Cardiac septum (tissue), 1 donor: ENCODE measurements at places on chromosomes 3 and 15. TPM values are rescaled to one million over a fixed set of nuclear protein-coding genes. Genes with fewer than 3 reads are reported as not detected.

The AGBL1 gene
- 0.19 TPM for total RNA-seq

The PSMA4 gene
- total RNA-seq = 105 TPM

The FOXB1 gene
- total RNA-seq = not detected

The PRTG gene
- total RNA-seq = 0.92 TPM

The CFAP100 gene
- total RNA-seq = not detected

DNA sequence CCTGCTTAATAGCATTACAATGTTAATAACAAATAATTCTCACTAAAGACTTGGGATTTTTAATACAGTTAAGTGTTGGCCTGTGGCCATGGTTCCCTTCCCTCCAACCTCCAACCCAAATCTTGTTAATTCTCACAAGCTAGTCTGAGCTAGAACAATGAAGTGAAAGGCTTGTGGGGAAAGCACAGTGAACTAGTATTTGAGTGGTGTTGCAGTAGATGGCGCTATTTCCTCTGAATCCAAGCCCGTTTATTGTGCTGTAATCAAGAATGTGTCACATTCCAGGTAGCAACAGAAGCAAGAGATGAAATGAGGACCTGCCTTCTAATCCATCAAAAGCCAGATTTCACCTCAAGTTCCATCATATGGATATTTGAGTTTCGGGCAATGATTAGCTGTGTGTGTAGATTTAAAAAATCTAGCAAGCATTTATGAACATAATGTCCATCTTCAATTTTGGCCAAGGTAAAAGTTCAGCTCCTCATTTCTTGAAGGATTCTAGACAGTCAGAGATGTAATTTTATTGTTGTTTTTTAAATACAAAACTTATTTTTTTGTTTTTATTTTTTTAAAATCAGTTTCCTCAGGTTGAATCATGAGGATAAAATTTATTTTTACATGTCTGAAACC lies 160.7 kb downstream of the SQOR start:
- no peak for DNase-seq

DNA sequence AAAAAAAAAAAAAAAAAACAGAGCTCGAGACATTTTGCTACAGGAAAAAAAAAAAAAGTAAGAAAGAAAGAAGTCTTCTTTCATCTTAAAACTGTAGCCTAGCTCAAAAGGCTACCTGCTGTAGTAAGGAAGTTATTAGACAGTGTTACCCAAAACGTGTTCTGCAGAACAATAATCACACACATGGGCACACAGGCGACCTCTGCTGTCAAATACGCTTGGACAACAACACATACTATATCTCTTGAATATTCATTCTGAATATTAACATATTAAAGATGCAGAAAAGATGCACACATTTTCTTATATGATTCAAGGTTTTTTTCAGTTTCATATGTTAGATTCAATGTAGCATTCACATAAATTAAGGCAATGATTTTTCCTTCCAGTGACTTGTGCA lies 215.8 kb downstream of the ROBO1 start:
- no peak for DNase-seq

DNA sequence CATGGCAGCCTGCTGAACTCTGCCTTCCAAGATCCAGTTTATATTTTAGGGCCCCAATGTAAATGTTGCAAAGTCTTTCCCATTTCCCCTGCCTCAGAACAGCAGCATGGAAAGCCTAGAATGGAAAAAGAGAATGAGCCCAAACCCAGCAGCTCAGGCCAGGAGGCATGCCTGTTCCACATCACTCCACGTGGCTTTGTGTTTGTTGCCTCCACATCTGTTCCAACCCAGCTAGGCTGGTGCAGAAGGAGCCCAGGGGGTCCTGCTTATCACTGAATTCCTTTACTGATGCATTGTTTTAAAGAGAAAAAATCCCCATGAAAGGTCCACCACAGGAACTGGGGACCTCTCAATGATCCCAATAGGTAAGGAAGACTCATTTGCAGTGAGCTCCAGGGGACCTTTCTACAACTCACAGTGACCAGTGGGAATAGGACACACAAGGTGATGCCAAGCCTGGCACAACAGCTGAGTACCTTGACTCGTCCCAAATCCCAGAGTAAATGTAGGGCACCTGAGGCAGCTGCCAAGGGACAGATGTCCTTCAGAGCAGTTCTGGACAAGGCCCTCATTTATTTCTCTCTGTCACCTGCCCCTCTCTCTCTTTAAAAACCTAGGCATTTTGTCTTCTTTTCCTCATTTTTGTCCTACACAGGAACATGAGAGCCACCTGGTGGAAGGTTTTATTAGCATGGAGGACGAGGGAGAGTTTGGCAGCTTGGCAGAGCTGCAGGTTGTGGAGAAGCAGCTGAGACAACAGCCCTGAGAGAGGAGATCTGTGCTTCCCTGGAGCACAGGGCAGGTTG lies 41.7 kb upstream of the ADAMTS17 start:
- no peak for DNase-seq

GRCh38 chr3:183259621-183260020 lies 6.6 kb downstream of the B3GNT5 start:
- DNase-seq = no peak

DNA sequence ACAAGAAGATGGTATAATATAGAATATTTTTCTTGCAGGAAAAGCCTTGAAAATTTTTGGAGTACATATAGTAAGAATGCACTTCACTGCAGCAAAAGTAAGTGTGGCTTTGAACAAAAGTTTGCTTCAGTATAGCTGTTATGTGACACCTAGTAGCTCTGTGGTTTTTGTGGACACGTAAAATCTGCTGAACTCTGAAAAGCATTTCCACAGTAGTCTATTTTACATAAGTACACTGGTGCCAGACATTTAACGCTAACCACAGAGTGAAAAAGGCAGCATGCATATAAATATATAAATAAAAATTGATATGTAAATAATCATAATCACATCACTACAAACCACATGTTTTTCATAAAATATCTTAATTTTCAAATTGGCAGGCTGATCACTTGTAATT lies 39.8 kb downstream of the CGGBP1 start:
- DNase-seq = no peak

GRCh38 chr3:196357905-196358304 lies 19.7 kb upstream of the TM4SF19 start:
- DNase-seq = no peak

- no peak for DNase-seq
Measured at GRCh38 chr3:46070595-46071093, 43.4 kb upstream of the XCR1 start.

DNA sequence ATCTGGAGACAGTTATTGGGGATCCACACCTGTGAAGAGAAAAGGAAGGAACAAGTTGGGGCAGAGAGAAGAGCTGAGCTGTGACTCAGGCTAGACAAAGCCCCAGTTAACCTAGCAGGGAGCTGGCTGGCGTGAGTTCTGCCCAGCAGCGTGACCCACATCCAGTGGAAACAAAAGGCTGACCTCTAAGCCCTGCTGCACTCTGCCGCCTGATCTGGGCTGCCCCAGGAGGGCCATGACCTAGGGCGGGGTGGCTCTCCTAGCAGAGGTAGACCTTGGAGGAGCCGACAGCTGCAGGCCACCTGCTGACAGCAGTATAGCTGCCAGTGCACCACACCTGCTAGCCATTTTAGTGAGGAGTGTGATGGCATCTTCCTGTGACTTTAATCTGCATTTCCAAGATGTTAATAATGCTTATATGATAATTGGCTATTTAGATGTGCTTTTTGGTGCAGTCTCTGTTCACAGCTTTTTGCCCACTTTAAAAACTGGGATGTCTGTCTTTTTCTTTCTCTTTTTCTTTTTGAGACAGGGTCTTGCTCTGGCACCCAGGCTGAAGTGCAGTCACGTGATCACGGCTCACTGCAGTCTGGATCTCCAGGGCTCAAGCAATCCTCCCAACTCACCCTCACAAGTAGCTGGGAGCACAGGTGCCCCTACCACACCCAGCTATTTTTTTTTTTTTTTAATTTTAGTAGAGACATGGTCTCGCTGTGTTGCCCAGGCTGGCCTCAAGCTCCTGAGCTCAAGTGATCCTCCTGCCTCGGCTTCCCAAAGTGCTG lies 78.1 kb downstream of the LSM3 start:
- peak; percentile 63 for DNase-seq

DNA sequence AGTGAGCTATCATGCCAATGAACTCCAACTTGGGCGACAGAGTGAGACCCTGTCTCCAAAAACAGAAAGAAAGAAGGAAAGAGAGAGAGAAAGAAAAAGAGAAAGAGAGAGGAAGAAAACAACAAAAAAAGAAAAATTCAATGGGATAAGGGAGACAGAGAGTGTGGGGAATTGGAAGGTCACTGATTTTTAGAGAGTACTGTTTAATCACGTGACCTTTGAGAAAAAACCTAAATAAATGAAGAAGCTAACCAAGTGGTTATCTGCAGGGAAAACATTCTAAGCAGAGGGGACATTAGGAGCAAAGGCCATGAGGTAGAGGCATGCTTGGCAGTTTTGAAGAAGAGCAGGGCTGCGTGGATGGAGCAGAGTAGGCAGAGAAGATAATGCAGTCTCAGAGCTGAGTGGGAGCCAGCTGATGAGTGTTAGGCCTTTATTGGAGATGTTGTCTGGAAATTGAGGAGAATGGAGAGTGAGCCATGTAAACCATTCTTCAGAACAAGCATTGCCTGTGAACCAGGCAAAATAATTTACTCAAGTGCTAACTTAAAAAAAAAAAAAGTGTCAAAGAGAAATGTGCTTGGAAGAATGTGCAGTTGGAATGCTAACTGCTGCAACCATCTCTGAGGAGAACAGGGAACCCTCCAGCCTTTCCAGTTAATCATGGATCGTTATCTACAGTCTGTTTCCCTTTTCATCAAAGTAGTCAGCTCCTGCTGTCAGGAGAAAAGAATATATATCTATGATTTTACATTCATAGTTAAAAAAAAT lies 377.3 kb upstream of the SEMA6D start:
- DNase-seq = no peak

DNA sequence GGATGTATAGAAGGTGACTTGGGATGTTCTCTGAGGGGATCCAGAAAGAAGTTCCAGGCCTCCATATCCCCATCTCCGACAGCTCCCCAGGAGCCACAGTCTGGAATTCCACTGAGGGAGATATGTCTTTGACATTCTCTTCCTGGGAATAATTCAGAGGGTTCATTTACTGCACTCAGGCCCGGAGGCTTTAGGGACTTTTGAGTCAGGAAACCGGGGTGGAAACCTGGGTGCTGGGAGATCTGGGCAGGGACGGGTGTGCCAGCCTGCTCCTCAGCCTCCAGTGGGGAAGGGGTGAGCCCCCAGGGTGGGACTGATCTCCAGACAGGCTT lies 147.7 kb downstream of the SMAD6 start:
- no peak for DNase-seq

DNA sequence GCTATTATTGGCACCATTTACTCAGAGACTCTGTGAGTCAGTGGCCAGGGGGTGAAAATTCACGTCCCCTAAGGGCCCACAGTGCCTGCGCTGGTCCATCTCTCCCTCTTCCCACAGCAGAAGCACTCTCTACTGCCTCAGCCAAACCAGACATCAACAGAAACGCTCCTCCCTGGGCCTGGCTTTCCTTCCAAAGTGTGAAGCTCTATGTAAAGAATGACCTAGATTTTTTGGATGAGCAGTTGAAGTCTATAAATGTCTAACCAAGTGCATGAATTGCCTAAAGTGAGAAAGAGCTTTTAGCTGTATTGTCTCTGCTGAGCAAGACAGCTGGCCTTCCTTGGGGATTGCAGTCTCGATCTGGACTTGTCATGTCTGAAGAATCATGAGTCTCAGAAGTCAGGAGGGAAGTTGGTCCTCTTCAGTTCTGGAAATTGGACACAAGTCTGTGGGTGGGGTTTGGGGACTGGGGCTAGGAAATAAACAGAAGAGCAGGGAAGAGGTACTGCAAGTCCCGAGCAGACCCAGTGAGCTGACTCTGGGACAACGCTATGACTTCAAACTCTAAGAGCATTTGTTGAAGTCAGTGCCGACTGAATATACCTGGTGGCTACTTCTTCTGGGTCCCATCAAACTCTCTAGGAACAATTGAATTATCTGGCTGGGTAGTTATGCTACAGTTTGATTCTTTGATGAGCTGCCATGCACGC lies 29.0 kb downstream of the RASGRP1 start:
- DNase-seq = no peak
